ENCODE measurements at places on chromosomes 6 and 20.

DNA sequence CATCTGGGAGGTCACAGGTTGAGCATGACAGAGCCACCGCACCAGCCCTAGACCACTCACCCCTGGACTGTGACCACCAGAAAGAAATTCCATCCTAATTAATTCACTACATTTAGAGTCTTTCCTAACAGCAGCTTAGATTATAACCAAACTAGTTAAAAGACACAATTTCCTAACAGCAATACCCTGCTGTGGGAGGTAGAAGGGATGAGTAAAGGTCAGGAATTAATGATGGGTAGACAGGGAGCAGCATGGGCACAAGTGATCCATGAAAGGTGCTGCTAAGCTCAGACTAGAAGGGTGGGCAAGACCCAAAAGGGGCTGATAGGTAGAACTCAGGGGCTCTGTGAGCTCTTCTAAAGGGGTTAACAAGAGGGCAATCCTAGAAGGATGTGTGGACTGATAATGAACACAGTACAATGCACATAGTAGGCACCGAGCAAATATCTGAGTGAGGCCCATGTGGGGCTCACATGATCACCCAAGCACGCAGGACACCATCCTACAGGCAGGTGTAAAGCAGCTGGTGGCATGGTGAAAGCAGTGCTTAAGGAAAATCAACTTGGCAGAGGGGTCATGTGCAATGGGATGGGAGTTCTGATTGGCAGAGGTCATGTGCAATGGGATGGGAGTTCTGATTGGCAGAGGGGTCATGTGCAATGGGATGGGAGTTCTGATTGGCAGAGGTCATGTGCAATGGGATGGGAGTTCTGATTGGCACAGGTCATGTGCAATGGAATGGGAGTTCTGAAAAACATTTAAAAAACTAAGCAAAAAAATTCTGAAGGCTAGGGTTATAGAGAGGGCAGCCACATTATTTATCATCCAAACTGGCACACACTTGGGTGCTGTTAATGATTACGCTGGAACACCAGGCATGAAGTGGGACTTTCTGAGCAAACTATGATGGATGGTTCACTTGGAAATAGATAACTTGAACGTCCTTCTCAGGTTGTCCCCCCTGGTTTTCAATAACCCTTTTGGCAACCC, 188.2 kb upstream of the FOXQ1 start:
- no peak for DNase-seq

GRCh38 chr6:95690328-95690727, 113.0 kb downstream of the MANEA start:
- no peak for DNase-seq

GRCh38 chr20:44273231-44274215, 26.4 kb downstream of the GDAP1L1 start:
- no peak for DNase-seq

DNA sequence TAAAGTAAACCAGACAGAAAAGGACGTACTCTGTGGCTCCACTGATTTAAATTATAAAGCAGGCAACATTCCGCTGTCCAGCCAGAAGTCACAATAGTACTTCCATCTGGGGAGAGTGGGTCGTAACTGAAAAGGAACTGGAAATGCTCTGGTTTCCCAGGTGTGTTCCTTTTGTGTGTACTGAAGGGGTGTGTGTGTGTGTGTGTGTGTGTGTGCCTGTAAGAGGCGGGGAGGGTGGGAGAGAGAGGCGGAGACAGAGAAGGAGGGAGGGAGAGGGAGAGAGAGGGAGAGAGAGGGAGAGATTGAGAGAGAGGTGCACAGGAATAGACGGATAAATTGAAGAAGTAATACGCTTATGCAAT, 178.4 kb upstream of the ZNF184 start:
- no peak for DNase-seq

DNA sequence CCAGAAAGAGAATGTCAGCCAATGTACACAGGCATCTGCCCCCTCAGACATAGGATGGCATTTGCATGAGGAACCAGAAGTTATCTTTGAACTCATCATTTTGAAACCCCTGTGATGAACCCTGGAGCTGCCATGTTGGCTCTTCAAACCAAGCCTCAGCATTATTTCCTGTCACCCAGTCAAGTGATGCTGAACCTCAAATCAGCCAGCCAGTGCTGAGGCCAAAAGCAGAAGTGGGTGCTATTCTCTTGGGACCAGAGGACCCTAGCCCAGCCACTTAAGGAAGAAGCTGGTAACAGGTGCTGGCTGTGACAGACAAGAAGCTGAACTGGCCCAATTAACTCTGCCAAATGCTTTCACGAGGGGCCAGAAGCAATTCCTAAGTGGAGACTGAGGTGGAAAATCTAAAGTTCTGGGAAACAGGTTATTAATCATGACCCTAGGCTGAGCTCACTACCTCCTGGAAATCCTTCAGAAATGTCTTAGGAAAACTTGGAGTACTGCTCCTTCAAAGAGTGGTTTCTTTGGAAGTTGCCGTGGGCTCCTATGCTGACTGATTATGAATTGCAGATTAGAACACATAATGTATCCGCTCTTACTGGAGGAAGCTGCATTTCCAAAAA, 4.0 kb downstream of the PKIG start:
- no peak for DNase-seq
